Cerebellar cortex (tissue), 1 donor: ENCODE measurements at places on chromosomes 5 and 9.

GRCh38 chr9:124594673-124595072 is 87.5 kb upstream of the NR5A1 start:
- DNase-seq = no peak

GRCh38 chr9:104092192-104092591 is 1.9 kb upstream of the SMC2 start:
- no peak for DNase-seq

- no peak for DNase-seq
Measured at GRCh38 chr5:168329302-168329701, 37.9 kb downstream of the WWC1 start.

- DNase-seq = no peak
Measured at GRCh38 chr5:131281868-131282234, 18.0 kb downstream of the CDC42SE2 start.

DNA sequence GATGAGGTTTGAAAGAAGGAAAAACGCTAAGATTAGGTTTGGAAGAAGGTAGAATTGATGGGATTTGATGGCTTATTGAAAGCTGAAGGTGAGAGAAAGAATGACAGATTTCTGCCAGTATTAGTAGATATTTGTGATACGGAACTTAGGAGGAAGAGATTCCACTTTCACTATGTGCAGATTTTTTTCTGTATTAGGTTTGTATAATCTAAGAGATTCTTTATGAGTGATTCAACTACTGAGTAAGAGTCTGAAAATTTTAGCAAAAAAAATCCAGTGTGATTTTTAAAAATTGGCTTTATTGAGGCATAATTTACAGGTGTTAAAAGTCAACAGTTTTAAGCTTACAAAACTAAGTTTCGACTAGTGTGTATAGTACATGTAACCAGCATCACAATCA is 54.1 kb downstream of the AP3S1 start:
- no peak for DNase-seq

- DNase-seq = no peak
Measured at GRCh38 chr5:107557051-107557658, 113.6 kb downstream of the EFNA5 start.

GRCh38 chr5:128002425-128002824 is 81.1 kb upstream of the SLC12A2 start:
- no peak for DNase-seq

GRCh38 chr9:135811801-135812200 is 95.5 kb downstream of the CAMSAP1 start:
- no peak for DNase-seq

GRCh38 chr5:132486318-132487094 is 4.1 kb downstream of the IRF1 start:
- no peak for DNase-seq

DNA sequence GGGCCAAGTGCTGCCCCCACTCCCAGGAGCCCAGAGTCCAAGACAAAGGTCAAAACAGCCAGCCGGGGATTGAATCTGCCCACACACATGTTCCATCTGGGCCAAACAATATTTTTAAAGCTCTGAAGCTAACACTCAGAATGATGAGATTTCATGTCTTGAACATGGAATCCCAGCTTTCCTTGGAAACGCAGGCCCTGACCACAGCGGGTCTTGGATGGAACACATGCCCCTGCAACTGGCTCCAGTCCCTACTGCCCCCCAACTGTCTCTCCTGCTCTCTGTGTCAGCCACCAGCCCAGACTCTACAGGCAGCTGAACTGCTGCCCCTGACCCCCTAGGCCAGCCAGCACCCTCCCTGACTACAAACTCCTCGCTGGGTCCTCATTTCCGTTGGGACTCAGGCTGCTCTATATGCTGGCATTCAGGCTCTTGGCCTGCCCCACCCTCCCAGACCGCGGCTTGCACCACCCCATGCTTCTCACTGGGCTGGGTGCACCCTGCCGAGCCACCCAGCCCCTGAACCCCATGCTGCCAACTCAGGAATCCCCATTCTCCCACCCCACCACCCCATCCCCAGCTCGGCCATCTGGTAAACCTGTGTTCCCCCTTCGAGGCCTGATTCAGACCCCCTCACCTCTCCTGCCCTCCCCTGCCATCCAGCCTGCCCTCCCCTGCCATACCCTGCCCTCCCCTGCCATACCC is 71.7 kb downstream of the ADAMTS2 start:
- DNase-seq = no peak
